HS-27A (cell line): ENCODE measurements at places on chromosomes 16 and 17.

- no peak for DNase-seq
Measured at GRCh38 chr16:9177861-9178260, 86.4 kb downstream of the HAPSTR1 start.

GRCh38 chr17:50794361-50794760, 27.0 kb upstream of the ANKRD40CL start:
- no peak for DNase-seq

DNA sequence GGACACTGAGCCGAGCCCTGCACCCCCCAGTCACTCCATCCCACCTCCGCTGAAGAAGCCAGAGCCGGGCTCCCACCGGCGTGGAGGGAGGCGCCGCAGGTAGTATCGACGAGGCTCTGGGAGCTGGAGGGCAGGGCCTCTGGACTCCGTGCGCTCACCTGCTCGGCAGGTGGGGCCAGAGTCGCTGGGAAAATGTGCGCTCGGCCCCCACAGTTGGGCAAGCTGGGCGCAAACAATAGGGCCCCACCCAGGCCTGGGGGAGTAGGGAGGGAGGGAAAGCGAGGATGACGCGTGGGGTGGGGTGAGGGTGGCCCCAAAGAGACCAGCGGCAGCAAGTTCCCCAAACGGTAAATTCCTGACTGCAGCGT, 668 bp downstream of the JUP start:
- DNase-seq = no peak

DNA sequence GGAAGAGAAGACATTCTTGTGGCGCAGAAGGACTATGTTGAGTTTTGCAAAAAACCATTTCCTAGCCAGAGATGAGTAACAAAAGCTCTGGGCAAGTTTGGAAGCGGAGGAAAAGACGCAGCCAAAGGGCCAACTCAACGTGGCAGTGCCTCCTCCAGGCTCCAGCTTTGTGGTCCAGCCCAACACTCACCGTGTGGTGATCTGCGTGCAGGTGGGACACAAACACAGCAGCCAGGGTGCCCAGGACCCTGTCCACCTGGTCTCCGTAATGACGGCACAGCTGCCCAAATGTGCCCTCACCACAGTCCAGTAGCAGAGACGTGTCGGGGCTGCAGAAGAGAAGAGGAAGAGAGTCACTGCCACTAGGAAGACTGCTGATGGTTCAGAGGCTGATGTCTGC, 21.5 kb downstream of the ELAC2 start:
- no peak for DNase-seq

GRCh38 chr16:22318690-22319358, 21.6 kb downstream of the POLR3E start:
- no peak for DNase-seq

- no peak for DNase-seq
Measured at GRCh38 chr16:2273484-2273883, 5.6 kb upstream of the RNPS1 start.

DNA sequence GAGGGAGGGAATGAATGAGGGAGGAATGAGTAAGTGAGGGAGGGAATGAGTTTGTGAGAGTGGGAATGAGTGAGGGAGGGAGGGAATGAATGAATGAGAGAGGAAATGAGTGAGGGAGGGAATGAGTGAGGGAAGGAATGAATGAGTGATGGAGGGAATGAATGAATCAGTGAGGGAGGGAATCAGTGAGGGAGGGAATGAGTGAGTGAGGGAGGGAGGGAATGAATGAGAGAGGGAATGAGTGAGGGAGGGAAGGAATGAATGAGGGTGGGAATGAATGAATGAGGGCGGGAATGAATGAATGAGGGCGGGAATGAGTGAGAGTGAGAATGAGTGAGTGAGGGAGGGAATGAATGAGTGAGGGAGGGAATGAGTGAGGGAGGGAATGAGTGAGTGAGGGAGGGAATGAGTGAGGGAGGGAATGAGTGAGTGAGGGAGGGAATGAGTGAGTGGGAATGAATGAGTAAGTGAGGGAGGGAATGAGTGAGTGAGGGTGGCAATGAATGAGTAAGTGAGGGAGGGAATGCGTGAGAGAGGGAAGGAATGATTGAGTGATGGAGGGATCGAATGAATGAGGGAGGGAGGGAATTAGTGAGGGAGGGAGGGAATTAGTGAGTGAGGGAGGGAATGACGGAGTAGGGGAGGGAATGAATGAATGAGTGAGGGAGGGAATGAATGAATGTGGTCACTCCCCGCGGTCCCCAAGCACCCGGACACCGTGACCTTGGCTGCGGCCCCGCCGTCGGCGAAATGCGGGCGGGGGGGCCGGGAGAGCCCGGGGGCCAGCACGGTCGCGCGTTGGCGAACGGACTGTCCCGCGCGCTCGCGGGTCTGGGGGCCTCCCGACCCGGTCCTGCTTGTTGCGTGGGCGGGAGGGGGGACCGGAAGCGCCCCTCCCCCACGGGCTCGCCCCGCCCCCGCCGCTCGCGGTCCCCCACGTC, 1.1 kb upstream of the UBE2I start:
- no peak for DNase-seq
